ENCODE measurements at places on chromosomes 6 and 20.

GRCh38 chr6:84042603-84043002 lies 9.0 kb downstream of the MRAP2 start:
- no peak for DNase-seq

DNA sequence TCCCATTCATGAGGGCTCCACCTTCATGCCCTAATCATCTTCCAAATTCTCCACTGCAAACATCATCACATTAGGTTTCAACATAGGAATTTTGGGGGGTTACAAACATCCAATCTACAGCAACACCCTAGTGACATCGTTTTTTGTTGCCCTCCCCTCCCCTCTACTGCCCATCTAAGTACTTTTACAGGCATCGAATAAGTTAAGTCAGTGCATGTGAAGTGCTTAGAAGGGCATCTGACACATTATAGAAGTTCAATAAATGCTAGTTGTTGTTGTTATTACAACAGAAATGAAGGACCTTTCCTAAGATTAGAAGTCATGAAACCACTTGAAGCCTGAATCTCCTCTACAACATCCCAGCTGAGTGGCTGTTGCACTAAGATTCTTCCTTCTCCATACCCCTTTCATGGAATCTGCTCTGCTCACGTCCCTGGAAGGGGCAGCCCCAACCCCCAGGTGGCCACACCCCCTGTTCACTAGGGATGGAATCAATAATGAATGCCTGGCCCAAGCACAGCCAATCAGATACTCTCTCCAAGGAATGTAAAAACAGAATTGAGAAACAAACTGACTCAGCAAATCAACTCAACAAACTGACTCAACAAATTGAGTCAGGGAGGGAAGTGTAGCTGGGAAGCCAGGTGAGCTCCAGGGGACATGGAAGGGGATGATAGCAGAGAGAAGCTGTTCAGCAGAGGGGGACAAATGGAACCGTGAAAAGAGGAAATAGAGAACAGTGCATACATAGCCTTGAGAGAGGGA lies 3.9 kb upstream of the LRP11 start:
- peak; percentile 25 for DNase-seq

GRCh38 chr6:88708197-88708744 lies 255.1 kb downstream of the RNGTT start:
- DNase-seq, result no peak

- no peak for DNase-seq
These were observed 3.7 kb upstream of the FASTKD5 start for GRCh38 chr20:3163099-3164042.

DNA sequence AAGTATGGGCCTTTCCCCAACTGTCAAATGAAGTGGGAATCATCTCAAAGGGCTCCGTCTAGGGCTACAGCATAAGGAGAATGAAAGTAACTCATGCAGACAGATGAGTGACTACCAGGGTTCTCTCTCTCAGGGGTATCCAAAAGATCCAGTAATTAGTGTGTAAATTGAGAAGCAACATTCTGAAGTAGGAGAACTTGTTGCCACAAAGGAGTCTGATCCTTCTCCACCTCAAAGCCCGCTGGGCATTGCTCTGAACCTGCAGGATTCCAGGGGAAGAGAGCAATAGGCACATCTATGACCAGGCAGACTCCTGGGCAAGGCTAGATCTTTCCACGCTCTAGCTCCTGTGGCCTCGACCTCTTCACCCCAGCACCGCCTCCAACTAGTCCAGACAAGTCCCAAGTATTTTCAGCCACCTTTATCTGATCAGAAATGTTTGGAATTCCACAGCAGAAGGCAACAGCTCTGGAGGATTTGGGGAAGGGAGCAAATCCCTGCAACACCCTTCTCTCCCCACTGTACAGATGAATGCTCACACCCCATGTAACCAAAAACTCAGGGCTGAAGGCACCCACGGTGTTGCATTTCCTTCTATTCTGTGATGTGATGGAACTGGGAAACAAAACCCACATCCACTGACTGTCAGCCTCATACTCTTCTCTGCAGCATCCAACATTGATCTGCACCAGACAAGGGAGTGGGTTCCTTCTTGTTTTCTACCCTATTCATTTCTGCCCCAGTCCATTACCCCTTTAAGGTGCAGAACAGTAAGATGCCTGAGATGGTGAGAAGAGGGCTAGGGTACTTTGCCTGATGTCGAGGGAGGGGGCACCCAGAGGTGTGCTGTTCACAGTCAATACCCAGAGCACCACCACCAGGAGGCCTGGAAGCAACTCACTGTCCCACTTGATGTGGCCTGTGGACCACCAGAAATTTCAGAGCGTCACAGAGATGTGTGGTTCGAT lies 41.0 kb downstream of the COX4I2 start:
- peak; percentile 61 for DNase-seq

- peak; percentile 81 for DNase-seq
These were observed 62.5 kb upstream of the LOC128125822 start for GRCh38 chr6:63509652-63510352.

GRCh38 chr6:26075063-26075717 lies 12.0 kb upstream of the HFE start:
- no peak for DNase-seq

DNA sequence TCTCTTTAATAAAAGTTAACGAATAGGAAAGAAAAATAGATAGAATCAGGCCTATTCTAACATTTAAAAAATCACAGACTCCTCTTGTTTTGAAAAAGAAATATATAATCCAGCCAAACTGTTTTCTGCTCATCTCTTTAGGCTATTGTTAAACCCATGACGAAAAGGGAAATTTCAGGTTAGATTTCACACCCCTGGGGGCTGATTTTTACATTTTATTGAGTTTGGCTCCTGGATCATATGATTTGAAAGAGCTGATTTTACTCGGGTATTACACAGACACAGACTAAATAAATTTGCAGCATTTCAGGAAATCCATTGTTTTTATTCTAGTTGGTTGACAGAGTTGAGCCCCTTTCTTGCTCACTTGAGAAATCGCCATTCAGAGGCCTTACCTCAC lies 135.8 kb upstream of the HMGCLL1 start:
- DNase-seq, result no peak

- DNase-seq, result no peak
These were observed 74.4 kb upstream of the RIPOR2 start for GRCh38 chr6:25010176-25010575.

DNA sequence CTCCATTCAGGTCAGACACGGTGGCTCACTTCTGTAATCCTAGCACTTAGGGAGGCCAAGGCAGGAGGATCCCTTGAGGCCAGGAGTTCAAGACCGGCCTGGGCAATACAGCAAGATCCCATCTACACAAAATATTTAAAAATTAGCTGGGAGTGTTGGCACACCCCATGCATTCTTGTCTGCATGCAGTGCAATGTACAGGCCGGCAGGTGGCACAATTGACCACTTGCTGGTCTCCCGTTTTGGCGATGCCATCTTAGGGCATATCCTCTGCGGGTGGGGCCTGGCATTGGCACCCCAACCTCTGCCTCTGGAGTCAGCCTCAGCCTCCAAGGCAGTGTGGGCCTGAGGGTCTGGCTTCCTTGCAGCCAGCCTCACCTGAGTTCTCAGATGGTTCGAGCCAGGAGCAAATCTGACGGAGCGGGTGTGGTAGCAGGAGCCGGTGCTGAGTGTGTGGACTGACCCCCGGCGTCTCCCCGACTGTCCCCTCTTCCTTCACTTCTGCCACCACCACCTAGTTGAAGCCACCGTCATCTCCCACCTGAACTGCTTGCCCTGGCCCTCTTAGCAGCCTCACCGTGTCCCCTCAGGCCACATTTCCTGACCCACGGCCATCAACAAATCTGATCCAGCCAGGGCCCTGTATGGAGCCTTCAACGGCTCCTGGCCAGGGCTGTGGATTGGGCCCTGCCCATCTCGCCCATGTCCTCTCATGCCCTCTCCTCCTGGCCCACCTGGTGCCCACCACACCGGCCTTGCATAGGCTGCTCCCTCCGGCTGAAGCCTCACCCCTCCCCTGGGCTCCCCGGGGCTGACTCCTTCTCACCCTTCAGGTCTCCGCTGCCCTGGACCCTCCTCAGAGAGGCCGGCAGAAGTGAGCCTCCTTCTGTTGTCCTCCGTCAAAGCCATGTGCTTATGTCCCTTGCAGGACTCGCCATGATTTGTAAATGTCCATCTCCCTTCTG lies 44.0 kb downstream of the EFCAB8 start:
- peak; percentile 64 for DNase-seq

- peak; percentile 9 for DNase-seq
These were observed 209.0 kb downstream of the SYNE1 start for GRCh38 chr6:152428126-152428525.

DNA sequence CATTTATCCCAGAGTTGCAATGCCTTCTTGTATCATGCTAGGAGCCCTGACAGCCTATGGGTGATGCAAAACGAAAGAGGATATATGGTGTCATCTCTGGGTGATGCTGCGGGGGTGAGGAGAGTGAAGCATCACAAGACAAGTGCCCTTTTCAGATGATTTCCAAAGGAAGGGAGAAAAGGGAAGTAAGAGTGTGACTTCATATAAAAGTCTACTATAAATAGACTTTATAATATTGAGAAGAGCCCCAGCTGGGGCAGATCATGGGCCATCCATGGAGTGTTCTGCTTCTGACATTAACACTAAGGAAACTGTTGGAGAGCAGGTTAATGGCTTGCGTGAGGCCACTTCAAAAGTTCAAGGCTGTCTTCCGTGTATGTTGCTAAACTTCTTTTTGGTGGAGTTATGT lies 4.4 kb downstream of the CD83 start:
- no peak for DNase-seq

GRCh38 chr20:17925940-17926300 lies 42.7 kb downstream of the SNX5 start:
- no peak for DNase-seq

DNA sequence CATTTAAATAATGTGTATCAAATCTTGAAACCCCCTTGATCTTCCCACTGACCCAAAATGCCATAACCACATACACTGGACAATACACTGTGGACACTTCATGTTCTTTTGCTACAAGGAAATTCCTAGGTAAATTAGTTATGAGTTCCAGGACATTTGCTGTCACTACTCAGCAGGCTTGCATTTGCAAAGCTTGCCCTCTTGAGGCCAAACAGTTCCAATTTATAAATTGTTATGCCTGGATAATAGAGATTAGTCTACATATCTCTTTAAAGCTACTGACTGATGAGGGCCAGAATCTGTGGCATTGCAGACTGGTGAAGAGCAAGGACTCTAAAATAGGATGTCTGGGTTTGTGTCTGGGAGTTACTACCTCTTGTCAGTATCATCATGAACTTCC lies 17.4 kb upstream of the RAB32 start:
- peak; percentile 53 for DNase-seq

DNA sequence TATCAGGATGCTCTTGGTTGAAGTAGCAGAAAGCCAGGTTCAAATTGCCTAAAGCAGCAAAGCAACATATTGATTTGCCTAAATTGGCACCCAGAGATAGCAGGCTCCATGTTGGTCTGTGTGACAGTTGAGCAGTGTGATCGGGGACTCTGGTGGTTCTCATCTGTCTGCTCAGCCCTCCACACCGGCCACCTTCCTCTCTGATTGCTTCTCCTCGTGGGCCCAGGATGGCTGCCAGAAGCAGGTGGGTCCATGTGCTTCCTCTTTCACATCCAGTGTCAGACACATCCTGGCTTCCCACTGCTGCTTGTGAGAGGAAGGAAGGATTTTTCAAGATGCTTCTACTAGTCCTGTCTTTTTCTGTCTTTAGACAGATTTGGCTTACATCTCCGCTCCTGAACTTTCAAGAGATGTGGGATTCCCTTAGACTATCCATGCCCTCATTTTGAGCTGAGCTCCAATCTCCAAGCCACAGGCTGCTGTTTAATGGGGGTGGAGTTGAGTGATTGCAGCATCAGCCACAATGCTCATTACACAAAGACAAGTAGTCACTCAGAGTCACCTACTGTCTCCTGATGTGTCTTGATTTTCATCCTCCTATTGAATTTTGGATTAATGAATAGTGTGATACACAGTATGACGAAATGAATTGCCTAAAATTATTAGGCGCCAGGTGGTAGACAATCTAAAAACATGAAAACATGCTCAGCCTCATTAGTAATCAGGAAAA lies 122.2 kb downstream of the ZDHHC14 start:
- no peak for DNase-seq

DNA sequence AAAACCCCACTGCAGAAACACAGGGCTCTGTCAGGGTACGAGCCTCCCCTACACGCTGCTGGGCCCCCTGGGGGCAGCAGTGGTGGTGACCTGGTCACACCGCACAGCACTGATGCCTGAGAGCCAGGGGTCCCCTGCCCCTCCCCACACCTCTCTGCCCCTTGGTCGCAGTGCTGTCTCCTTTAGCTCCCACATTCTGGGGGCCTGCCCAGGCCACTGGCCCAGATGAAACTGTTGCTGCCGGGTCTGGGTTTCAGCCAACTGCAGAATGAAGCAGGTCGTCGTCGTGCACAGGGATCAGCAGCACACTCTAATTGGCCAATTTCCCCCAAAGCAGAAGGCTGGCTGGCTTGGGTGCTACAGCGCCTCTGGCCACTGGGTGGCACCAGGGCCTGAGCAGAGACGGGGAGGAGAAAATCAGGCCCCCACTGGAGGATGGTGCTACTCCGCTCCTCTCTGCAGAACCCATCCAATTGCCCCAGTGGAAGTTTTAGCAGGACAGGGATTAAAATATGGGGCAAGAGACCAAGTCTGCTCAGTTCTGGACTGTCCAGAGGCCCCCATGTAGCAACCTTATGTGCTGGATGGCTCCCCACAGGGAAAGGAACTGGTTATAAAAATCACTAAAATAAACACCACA lies 26.1 kb downstream of the DIDO1 start:
- DNase-seq, result peak; percentile 83

- no peak for DNase-seq
These were observed 66.6 kb upstream of the ADGRF4 start for GRCh38 chr6:47631797-47632196.

DNA sequence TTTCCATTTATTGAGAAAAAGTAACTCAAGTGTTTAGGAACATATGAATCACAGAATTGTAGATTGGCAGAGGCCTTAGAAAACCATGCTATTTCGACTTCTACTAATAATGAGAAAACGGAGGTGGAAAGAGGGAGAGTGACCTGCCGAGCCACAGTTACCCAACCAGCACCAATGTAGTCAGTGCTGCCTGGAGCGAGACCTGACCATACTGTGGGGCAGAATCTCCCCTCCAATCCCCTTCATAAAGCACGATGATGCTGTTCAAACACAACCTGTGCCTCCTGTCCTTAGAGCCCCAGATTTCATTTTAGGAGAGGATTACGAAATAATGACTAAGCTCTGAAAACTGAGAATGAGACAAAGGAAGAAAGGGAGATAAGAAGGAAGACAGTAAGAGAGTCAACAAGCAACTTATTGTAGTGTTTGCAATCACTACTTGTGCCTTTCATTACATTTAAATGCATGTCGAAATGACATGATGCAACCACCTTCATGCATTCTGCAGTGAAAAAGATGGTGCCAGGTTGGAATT lies 70.6 kb downstream of the ATXN1 start:
- peak; percentile 80 for DNase-seq

DNA sequence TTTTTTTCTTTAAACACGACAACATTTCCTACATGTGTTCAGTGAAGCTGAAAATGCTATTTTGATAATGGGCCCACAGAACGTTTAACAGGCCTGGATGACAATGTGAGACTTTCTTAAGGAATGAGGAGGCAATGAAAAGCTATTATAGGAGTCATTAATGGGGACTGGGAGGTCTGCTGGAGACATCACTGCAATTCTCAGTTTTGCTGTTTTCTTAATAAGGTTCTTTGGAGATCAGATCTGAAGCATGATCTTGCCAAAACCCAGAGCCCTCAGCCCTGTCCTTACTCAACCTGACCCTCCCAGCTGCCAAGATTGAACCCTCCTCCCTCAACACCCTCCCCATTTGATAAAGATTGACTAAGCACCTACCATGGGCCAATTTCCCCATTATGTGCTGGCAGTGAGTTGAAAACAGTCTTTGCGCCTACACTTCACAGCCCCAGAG lies 353.1 kb downstream of the MAFB start:
- no peak for DNase-seq
